ENCODE measurements at places on chromosomes 12 and 14.

GRCh38 chr12:100345020-100345767 is 11.7 kb upstream of the SLC17A8 start:
- no peak for DNase-seq

DNA sequence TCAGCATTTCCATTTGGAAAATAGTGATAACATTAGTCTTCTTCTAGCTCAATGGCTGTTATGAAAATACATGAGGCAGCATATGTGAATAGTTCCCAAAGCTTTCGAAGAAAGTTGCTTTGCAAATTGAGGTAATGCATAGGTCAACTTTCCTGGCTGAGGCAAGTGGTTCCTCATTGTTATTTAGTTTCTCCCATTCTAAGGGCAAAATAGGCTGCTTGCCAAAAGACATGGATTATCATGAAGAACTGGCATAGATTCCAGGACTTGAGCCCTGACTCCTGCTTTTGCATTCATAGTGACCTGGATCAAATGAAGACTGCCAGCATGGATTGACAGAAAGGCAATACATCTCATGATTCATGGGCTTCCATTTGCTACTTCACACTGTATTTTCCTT is 35.7 kb downstream of the LRFN5 start:
- DNase-seq, result no peak

DNA sequence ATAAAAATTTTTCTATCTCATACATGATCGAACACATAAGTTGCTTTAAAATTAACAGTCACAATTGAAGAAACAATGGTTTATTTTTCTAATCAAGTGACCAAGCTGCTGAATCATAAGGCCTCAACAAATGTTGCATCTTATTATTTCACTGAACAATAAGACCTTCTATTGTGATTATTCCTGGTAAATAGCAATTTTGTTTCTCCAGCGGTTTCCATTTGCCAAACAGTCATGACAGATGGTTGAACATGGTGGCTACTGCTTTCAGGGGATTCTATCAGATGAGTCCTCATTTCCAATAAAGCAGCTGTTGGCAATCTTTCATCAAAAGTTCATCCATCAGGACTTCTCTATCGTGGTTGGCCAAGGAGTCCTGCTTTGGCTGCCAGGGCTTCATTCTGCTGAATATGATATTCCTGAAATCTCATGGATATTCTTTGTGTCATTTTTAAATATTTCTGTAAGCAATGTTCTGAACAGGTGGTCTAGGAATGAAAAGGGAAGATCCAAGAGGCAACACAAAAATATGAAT is 13.0 kb downstream of the TOMM20L start:
- DNase-seq, result no peak

GRCh38 chr14:102779084-102779462 is 1.8 kb downstream of the TRAF3 start:
- DNase-seq, result no peak

DNA sequence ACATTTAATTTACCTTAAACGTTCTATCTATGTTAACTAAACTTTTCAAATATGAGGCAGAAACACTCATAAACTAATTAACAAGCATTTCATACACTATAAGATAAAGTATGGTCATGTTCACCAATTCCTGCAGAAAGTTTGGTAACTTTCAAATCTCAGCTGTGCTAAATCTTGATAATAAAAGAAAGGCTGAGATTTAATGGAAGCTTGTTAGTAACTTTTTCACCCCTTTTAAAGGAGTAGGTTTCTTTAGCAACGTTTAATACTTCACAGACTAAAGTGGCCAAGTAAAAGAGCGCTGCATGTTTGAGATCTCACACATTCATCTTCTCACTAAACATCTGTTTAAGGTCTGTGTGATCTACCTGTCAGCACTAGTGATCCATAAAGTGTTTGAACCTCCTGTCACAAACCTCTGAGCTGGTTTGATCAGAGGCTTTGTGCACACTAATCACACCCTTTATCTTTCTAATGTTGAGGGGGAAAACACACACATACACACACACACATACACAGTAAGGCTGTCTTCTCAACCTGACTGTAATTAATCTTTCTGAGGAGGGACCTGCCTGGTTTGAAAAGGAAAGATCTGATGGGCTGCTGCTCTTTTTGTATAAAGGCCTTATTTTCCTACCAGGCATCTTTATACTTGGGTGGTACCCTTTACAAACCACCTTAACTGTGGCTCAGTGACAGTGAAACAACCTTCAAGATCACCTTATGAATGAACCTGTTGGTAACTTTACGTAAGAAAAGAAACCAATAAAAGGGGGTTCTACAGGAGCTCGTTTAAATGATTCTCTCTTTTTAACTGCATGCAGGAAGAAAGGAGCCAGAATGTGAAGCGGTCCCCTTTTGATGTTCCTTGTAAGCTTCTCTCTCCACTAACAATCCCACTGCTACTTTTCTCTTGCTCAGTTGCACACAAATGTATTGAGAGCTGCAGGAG is 244.2 kb downstream of the SOX5 start:
- DNase-seq, result no peak

Measured in activated CD4-positive, CD25-positive, alpha-beta regulatory T cell (primary cell).